NCI-H1694 (cell line): ENCODE measurements at places on chromosomes 16 and 17.

- peak; percentile 52 for DNase-seq
Measured at GRCh38 chr17:51298508-51299371, 38.4 kb downstream of the UTP18 start.

DNA sequence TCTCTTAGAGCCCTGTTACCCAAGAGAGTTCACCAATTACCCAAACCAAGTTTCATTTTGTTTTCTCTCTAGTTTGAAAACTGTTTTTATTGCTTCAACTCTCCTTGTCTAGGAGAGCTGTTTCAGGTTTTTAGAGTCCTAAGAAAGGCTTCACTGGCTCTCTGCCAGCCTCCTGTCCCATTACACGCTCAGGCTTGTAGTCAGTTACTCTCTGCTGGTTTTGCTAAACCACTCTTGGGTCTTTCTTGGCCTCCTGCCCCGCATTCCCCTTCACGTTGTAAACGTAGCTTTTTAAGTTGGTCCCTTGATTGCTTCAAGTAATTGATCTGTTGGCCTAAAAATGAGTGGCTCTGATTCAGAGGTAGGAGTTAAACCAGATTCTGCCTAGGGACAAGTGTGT lies 529.1 kb downstream of the MAF start:
- DNase-seq = no peak

DNA sequence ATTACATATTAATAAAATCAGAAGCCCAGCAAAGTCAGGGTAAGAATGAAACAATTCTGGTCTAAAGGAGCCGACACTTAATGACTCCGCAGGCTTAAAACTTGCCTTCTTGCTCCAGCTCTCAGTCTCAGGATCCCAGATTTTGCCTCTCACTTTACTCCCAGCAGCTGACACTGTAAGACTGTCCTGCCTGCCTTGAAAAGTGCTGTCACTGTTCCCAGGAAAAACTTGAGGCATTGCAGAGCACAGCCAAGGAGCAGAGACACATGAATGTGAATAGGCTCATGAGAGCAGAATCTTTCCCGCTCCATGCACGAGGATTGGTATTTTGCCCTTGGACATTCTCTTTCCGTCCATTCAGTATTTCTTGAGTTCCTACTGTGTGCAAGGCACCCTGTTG lies 457.6 kb upstream of the ZFHX3 start:
- DNase-seq = no peak

GRCh38 chr17:73588301-73588846 lies 55.9 kb downstream of the SDK2 start:
- no peak for DNase-seq

- no peak for DNase-seq
Measured at GRCh38 chr16:57695680-57696069, 1.1 kb downstream of the DRC7 start.

DNA sequence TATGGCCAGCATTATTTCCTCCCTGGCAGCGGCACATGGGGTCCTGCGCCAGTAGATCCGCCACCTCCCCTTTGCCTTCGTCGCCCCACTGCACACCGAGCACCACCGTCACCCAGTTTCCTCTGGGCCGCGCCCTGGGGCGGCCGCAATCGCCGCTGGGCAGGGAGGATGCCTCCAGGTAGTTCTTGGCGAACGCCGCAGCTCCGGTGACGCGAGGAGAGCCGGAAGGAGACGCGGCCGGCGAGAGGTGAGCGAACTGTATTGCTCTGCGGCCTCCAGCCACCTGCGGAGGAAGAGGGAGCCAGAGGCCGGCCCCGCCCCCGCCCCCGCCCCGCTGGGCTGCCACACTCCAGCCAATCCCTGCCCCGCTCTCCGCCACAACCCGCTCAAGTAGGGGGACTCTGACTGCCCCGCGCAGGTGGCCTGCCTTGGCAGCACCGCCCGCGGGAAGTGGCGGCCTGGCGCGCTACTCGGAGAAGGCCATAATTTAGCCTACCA lies 11.8 kb upstream of the SLFN13 start:
- no peak for DNase-seq

GRCh38 chr17:42660692-42661345 lies 1.7 kb downstream of the TUBG2 start:
- no peak for DNase-seq

DNA sequence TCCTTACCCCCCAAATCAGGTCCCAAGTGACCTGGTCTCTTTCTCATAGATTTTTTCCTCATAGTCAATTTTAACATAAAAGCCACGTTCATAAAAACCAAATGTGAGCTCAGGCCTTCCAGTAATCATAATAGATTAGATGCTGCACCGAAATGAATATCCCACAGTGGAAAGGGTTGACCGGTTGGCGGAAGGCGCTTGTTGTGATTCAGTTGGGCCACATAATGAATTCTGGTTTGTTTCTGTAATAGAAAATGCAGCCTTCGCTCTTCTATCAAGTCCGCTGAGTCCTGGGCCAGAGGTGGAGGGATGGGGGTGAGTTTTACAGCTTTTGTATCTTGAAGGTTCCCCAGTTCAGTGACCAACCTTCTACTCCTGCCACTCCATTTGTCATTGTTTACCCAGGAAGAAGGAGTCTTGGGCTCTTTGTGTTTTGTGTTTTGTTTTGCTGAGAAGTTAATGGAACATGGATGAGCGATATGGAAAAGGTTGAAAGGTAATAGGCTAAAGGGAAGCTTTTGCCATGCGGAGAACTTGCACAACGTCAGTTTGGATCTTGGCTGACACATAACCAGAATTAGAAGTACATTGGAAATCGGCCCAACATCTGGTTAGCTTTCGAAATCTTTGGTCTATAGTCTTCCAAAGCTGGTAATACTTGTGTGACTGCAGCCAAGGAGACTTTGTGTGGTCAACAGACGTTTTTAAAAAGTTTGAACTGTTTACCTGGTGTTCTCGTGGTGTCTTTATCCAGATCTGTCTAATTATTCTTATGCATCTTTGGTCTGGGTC lies 89.5 kb downstream of the CLEC16A start:
- no peak for DNase-seq

- DNase-seq = no peak
Measured at GRCh38 chr17:6380915-6381438, 53.9 kb downstream of the AIPL1 start.

DNA sequence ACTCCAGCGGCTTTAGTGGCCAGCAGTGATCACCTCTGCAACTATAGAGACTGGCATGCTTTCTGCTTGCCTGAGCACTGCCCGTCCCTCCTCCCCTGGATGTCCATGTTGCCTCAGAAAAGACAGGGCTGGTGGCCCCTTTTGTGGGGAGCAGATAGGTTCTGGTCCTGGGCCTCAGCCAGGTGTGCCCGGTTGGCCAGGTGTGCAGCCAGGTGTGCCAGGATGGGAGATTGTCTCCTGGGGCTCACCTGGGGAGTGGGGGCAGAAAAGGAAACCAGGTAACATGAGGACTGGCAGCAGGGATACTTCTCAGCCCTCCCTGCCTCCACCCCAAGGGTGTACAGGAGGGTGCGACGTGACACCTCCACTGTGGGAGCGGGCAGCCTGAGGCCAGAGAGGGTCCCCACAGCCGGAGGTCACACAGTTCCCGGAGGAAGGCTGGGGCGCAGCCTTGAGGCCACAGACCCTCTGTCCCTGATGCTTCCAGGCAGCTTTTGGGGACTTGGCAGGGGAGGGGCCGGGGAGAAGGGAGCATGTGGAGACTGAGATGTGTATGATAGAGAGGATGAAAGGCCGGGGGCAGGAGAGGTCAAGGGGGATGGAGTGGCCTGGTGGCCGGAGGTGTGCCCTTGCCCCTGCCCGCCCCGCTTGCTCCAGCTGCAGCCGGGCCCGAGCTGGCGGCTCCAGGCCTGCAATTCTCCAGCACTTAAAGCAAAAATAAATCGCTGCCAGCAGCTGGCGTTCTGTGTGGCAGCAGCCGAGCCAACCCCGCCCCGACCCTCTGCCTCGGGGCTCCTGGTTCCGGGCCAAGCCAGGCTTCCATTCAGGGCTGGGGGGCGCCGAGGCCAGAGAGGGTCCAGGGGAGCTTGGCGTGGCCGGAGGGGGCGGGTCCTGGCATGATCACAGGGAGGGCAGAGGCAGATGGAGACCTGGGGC lies 6.7 kb downstream of the KCNJ12 start:
- peak; percentile 34 for DNase-seq

- peak; percentile 48 for DNase-seq
Measured at GRCh38 chr16:80526418-80527061, 14.3 kb upstream of the DYNLRB2 start.

DNA sequence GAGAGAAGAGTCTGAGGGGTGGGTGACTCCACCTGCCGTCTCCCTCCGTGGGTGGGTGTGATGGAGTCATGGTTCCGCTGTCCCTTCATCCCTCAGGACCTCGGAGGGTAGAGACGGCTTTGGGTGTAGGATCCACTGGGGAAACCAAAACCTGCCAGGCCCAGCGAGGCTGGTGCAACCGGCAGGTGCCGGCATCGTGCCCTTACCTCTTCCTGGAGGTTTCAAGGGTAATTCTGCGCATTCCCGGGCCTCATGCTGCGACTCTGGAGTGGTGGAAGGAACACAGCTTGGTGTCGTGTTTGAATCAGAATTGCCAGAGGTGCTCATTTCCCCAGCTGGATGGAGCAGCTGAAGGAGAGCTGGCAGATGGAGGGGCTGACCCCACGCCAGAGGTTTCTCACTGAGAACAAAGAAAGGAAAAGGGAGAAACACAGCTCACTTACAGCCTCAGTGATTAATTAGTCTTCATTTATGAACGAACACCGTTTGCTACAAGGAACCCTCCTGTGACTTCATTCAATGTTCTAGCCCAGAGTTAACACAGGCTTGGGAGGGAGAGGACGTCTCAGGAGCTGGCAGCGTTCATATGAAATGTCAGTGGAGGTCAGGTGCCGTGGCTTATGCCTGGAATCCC lies 16.3 kb upstream of the ATP2A3 start:
- no peak for DNase-seq

DNA sequence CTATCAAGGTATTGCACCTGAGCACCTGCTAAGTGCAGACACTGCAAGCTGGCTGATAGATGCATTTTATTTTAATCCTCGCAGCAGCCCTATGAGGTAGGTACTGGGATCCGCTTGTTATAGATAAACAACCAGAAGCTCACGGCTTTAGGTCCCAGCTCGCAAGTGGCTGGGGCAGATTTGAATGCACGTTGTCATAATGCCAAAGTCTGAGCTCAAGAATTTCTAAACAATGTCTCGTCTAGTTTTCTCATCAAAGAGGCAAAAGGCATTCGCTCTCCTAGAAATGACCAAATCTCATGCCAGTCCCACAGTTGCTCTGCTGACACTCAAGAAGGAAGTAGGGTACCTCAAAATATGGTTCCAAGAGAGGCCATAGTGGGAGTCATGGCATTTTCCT lies 20.5 kb downstream of the SOX9 start:
- no peak for DNase-seq

- DNase-seq = no peak
Measured at GRCh38 chr16:9256196-9256595, 164.8 kb downstream of the HAPSTR1 start.

- no peak for DNase-seq
Measured at GRCh38 chr17:10743316-10744009, 13.6 kb upstream of the TMEM220 start.

- no peak for DNase-seq
Measured at GRCh38 chr17:42274812-42275526, 1.2 kb downstream of the STAT5B start.
